ENCODE measurements at places on chromosomes 3 and 15.

DNA sequence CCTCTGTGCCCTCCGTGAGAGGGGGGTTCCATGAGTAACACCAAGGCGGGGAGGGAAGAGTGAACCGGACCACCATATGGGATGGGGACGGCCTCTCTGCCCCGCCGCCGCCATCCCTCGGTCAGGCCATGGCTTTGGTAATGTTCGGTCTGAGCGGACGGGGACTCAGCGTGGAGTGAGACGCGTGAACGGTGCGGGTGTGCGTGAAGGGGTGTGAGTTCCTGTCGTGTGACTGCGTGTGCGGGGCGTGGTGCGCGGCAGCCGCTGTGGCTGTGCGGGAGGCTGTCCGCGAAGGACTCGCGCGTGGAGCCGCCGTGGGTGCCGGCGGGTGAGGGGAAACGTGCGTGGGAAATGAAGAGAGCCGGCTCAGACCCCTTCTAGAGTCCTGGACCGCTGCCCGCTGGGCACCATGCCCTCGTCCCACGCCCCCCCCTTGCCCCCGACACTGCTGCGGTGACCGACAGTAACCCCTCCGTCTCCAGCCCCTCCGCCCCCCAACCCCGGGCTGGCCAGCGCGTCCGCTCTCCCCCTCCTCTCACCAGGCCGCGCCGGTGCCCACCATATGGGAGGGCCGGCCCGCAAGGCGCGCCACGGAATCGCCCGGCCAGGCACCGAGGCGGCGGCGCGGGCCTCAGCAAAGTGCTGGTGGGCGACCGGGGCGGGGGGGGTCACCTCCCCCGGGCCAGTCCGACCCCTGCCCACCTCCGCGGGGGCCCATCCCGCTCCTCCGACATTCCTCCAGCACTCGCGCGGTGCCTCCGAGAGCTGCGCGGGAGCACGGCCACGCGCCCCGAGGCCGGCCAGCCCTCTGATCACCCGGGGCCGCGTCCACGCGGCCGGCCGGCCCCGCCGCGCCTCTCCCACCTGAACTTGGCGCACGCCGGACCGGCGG is 589 bp downstream of the KLF15 start:
- no peak for DNase-seq

DNA sequence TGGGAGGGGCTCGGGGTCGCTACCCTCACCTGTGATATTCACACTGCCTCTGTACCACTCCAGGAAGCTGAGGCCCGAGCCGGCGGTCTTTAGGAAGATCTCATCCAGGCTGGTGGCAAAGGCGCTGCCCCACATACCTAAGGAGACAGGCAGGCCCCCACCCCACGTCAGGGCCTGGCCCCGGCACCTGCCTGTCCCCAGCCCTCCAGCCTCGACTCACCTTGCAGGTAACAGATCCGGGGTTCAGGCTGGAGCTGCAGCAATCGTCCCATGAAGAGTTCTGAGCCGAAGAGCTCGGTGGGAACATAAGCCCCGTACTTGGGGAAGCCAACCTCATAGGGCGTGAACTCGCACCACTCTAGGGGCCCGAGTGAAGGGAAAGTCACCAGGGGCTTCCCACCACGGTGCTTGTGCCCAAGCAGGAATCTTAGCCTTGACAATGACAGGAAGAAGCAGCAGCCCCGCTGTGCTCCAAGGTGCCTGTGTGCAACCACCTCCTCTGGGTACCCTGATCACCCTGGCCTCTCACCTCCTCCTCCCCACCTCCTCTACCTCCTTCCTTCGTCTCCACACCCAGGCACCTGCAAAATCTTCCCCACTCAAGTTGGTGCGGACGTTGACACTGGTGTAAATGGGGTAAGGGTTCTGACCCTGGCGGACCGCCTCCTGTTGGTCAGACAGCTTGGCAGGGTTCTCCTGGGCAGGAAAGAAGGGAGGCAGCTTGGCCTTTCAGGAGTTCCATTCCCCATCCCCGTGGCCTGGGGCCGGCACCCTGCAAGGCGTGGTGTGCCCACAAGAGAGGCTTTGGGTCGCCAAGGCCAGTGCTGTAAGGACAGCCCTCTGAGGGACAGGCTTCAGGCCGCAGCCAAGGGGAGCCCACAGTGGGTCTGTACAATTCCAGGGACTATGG is 10.6 kb downstream of the PLA2G4F start:
- DNase-seq = no peak

- peak; percentile 25 for DNase-seq
These were observed 93.9 kb upstream of the RASGRF1 start for GRCh38 chr15:79184465-79184892.

DNA sequence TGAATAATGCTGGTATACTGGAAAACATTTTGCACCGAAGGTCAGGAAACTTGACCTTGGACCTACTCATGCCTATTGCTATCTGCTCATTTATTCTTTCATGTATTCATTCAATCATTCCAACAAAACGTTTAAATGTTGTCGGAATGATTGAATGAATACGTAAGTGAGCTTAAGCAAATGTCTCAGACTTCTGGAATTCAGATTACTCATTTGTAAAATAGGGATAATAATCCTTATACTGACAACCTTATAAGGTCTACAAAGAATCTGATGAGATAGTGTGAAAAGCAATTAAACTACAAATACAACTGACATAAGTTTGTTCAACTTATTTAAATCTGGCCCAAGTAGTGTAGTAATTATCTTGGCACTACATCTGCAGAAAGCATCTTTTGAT is 288.7 kb downstream of the WDR72 start:
- no peak for DNase-seq

DNA sequence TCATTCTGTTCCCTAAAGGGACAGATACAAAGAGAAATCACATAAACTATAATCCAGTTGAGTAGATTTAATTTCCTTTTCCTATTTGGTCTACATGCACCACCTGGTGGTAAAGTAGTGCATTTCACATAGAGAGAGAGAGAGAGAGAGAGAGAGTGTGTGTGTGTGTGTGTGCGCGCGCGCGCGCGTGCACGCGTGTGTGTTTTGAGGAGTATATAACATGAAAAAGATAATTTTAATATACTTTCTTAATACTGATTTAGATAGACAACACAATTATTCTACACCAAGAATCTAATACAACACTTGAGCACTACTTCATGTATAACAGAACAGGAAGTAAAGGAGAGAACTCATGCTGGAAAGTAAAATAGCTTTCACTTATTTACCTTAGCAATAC is 1.1 kb upstream of the FGF7 start:
- DNase-seq = peak; percentile 19

DNA sequence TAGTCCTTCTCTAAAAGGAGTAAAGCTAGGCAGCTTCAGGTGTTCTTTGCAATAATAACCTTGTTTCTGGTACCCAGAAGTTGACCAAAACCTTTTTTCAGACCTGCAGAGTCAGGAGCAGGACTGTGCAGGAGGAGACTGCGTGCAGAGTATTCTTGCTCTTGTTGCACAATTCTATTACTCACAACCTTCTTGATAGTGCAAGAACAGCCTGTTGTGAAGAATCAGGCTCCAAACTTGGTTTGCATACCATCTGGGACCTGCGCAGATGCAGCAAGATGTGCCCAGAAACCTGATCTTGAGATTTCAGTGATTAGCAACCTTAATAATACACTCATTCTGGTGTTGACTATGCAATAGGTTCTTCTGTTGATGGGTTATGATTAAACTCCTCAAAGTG is 111.9 kb downstream of the ATG7 start:
- DNase-seq = no peak
